ENCODE measurements at places on chromosomes 12 and 14.
A peak's percentile ranks its signal among the peaks of the same experiment; 100 is the strongest.

- DNase-seq = peak; percentile 7
These were observed 533.7 kb downstream of the RPS29 start for GRCh38 chr14:49052521-49052920.

DNA sequence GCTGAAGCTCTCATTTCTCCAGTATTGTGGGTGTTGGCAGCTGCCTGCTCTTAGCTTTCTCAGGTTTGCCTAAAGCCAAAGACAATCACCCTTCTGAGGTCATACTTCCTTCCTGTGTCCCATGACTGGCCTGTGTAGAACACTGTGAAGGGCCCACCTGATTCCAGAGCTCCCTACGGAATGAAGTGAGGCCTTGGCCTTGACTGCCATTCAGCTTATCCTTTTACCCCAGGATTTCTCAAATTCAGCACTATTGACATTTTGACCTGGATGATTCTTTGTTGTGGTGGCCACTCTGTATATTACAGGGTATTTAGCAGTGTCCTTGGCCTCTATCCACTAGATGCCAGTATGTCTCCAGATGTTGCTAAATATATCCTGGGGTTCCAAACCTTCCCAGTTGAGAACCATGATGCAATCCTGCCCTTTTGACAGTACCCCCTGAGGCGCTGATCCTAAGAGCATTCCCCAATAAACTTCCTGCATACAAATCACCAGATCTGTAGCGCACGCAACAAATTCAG, 112.3 kb upstream of the KRR1 start:
- DNase-seq = peak; percentile 65

DNA sequence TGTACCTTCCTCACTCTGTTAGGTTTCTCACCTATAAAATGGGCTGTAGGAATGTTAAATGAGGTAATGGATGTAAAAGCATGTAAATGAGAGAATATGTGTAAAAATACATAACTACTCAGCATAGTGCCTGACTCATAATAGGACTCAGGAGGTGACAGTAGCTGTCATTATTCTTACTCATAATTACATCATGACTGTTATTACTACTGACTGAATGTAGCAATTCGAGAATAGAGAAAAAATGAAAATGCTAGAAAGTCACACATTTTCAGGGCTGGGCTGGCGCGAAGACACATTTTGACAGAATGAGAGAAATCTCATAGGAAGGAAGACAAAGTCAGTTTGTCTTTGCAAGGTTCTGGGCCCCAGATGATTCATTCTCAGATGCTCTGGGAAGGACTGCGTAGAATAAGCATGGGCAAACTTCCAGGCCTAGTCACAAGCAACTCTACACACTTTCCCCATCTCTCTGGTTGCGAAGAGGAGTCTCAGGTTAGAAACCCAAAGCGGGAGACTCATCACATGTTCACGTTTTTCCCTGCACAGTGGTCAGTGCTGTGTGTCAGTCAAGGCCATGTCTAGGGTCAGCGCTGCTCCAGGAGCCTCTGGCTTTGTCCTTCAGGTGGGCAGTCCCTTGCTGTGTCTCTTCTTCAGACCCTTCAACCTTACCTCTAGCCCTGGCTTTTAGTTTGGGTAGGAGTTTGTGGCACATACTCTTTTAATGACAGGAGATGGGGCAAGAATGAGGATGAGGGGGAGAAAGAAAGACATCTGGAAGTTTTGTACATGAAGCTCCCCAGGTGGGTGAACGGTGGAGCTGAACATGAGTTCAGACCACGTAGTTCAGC, 8.4 kb downstream of the GPRC5A start:
- peak; percentile 96 for DNase-seq

- no peak for DNase-seq
These were observed 242.7 kb downstream of the VRK1 start for GRCh38 chr14:97039717-97040363.

GRCh38 chr14:56860441-56860840, 50.2 kb upstream of the OTX2 start:
- no peak for DNase-seq

- no peak for DNase-seq
These were observed 96.9 kb downstream of the SLC15A4 start for GRCh38 chr12:128726886-128727285.

DNA sequence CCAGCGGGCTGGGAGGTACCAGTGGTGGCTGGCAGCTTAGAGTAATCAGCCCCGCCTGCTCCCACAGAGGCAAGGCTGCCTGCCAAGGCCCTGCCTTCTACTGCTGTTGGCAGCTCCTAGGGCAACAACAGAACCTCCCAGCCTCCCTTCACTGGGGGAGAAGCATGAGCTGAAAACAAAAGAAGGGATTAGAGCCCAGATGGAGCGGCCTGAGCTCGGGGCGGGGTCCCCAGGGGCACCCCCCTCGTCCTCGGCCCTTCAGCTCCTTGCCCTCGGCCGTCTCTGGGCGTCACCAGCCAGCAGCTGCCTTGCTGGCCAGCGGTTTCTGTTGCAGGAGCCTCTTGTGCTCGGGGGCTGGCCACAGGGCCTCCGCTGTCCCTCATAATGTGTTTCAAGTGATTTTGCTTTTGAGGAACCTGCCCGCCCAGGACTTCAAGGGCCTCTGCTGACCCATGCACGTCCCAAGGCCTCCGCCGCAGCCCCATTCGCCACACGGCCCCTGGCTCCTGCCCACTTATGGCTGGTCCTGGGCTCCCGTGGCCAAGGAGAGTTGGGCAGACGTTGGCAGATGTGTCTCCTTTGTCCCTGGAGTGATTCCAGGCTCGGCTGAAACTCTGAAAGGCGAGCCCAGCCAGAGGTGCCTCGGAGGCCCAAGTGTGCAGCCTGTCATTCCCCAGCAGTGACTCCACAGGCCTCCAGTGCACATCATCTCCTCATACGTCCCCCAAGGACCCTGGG, 49.7 kb downstream of the PSMA6 start:
- peak; percentile 94 for DNase-seq

- no peak for DNase-seq
These were observed 2.9 kb upstream of the DHRS2 start for GRCh38 chr14:23633160-23633701.

DNA sequence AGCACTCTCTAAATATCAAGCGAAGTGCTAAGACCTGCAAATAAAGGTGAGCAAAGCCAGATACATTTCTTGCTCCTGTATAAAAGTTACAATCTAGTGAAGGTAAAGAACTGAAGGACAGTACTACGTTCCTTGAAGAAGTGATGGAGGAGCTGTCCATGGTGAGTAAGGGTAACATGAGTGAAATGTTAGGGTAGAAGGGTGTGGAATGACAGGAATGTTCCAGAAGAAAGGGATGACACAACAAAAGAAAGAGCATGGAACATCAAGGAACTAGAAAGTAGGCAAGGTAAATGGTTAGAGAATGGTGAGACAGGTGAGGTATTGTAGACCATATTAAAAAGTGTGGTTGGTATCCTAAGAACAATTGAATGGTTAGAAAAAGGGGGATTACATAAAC, 272.4 kb downstream of the ACSS3 start:
- no peak for DNase-seq

DNA sequence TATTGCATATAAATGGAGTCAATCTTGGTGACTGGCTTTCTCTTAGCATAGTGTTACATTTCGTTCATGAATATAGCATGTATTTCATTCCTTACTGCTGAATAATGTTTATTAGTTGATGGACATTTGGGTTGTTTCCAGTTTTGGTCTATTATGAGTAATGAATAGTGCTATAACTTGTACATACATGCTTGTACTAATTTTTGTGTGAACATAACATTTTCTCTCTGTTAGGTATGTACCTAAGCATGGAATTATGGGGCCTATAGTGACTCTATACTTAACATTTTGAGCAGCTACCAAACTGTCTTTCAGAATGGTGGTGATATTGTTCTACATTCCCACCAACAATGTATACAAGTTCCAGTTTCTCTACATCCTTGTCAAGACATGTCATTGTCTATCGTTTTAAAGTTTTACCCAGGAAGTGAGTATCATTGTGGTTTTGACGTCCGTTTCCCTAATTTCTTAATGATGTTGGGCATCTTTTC, 23.1 kb downstream of the ATP2A2 start:
- DNase-seq = peak; percentile 77

GRCh38 chr14:80215081-80215480, 3.8 kb upstream of the DIO2 start:
- DNase-seq = no peak

GRCh38 chr12:12909995-12910420, 18.6 kb downstream of the GPRC5A start:
- no peak for DNase-seq

DNA sequence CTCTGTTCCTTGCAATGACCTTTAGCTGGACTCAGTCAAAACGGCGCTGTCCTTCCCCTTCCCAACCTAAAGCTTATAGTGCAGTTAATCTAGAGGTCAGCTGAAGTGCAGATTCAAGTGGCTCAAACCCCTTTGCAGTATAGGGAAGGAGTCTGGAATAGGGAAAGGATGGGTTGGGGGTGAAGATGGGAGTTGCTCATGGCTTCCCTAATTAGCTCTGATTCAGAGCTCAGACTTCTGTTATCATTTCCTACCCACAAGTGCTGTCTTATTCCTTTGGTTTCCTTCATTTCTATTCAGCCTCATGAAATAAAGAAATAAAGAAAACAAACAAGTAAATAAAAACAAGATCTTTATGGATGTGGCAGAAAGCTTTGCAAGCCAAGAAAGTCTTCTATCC, 264.0 kb upstream of the HMGA2 start:
- no peak for DNase-seq

DNA sequence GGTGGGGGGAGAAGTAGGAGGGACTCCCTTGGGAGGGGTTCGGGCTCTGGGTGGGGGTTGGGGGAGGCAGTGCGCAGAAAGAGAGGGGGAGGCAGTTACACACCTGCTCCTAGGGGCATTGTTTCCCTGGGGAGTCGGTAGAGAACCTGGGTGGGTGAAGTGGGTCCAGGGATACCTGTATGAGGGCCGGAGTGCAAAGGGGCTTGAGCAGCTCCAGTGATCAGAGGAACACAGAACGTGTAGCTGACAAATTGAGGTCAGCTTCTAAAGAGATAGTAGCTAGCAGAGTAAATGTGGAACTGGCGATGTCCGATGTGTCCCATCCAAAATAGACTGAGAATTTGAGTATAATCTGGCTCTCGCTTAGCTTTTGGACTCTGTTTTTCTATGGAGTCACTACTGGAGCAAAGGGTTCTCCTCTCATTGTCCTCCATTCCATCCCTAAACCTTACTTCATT, 502 bp downstream of the SMARCD1 start:
- DNase-seq = no peak

GRCh38 chr14:106530423-106531107, 1004.2 kb downstream of the TMEM121 start:
- no peak for DNase-seq

DNA sequence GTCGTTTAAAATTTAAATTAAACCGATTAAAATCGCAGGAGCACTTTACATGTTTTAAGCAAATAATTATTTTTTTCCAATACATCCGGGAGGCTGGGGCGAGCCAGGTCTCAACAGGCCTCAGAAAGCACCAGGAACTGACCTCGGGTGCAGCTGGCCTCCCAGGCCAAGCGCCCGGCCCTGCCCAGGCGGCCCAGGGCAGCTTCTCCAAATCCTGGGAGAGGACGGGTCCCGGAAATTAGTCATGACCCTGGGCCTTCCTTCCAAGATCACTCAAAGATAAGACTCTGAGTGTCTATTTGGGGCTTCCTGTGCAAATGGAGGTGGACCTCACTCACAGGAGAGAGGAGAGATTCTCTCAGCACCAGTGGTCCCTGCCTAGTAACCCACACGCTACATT, 177.1 kb downstream of the BCL11B start:
- no peak for DNase-seq

GRCh38 chr12:130929363-130929762, 24.3 kb upstream of the ADGRD1 start:
- no peak for DNase-seq

- peak; percentile 10 for DNase-seq
These were observed 4.3 kb downstream of the RTL1 start for GRCh38 chr14:100898935-100899883.

GRCh38 chr12:90211017-90211416, 502.4 kb upstream of the ATP2B1 start:
- DNase-seq = peak; percentile 11

GRCh38 chr14:23487216-23487615, 17.7 kb downstream of the NGDN start:
- DNase-seq = no peak

DNA sequence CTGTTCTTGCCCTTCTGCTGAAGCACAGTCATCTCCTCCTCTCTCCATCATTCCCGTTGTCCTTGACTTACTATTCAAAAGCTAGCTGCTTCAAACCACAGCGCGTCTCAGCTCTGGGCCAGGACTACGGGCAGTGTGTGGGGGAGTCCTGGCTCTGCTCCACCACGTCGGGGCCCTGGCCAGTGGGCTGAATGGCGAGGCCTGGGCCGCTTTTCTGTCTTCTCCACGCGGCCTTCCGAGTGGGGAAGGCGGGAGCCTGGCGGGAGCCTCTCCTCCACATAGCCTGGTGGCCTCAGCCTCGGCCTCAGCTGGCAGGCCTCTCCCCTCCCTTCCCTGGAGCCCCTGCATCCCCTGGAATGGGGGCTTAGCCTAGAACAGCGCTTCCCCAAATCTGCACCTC, 16.5 kb downstream of the ANKRD9 start:
- no peak for DNase-seq

GRCh38 chr12:126862500-126862899, 1404.5 kb upstream of the TMEM132C start:
- no peak for DNase-seq

GRCh38 chr12:94078138-94078723, 70.1 kb upstream of the PLXNC1 start:
- no peak for DNase-seq

DNA sequence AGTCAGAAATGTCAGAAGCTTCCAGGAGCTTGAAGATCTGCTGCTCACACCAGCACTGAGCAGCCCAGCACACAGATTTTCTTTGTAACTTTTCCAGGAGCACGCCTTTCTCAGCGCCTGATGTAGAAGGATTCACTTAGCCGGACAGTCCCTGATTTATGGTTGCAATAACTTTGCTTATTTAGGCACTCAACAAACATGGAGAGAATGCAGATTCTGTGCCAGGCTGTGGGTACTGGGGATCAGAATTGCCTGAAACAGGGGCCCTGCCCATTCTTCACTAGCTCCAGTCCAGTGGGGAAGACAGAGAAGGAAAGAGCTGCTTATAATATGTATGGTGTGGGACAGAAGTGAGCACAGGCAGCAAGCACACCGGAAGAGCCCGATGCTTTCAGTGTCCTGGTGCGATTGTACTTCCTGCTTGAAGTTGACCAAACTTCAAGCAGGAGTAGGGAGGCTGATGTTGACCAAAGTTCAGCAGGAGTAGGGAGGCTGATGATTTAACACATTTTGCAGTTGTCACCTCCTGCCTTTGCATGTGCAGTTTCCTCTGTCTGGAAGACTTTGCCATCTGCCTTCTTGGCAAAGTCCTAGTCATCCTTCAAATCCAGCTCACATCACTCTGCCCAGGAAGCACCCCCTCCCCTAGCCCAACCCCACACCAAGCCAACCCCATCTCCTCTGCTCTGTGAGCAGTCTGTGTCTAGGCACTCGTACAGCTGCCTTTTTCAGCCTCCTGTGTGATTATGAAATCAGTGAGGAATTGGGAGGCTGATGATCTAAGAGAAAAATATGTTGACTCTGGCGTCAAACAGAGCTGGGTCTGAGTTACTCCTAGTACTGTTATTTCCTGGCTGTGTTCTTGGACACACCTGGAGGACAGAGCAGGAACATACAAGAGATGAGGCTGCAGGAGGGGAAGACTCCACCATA, 12.0 kb upstream of the PRIMA1 start:
- peak; percentile 2 for DNase-seq

All from fibroblast of skin of scalp (primary cell).